ENCODE measurements at places on chromosomes 3 and 15. TPM values are rescaled to one million over a fixed set of nuclear protein-coding genes. Genes with fewer than 3 reads are reported as not detected.

The ARL8B gene
- 31.6 TPM for total RNA-seq

The KNL1 gene
- total RNA-seq: 1.6 TPM

The AGTR1 gene
- 23.9 TPM for total RNA-seq

The RASGRP1 gene
- total RNA-seq: 0.12 TPM

The PPP2R3A gene
- total RNA-seq: 1.9 TPM

The TUSC7 gene
- not detected for total RNA-seq

All from right lobe of liver (tissue), 6 donors.